ENCODE measurements at places on chromosomes 12 and 14.

DNA sequence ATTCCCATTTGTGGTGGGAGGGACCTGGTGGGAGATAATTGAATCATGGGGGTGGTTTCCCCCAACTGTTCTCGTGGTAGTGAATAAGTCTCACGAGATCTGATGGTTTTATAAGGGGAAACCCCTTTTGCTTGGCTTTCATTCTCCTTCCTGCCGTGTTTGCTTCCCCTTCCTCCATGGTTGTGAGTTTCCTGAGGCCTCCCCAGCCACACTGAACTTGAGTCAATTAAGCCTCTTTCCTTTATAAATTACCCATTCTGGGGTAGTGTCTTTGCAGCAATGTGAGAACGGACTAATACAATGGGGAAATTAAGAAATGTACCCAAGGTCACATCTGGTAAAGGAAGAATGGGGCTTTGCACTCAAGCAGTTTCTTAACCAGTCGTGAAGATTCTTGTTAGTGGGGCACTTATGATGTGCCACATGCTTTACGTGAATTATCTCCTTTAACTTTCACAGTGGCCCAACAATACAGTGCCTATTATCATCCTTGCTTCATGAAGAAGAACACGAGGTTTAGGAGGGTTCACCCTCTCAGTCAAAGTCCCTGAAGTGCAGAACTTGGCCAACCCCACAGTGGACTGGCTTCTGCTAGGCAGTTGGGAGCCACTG, 234.3 kb downstream of the EFCAB11 start:
- DNase-seq = no peak

GRCh38 chr12:31265722-31266121, 60.2 kb downstream of the SINHCAF start:
- no peak for DNase-seq

DNA sequence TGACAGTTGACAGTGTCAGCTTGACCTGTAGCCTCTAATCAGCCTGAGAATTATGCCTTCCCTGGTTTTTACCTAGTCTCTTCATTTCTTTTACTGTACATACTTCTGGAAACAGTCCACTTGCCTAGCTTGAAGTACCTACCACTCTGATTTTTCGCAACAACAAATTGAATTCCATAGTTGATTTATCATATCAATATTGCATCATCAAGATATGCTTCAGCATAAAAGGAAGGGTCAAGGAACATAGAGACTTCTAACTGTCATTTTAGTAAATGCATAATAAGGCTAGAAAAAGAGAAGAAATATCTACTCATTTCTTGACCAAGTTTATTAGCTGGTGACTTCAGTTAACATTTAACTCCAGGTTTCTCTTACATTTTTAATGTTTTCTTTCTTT, 174.2 kb upstream of the FAR2 start:
- DNase-seq = no peak

GRCh38 chr12:52865090-52865944, 16.5 kb upstream of the KRT78 start:
- DNase-seq = peak; percentile 85

DNA sequence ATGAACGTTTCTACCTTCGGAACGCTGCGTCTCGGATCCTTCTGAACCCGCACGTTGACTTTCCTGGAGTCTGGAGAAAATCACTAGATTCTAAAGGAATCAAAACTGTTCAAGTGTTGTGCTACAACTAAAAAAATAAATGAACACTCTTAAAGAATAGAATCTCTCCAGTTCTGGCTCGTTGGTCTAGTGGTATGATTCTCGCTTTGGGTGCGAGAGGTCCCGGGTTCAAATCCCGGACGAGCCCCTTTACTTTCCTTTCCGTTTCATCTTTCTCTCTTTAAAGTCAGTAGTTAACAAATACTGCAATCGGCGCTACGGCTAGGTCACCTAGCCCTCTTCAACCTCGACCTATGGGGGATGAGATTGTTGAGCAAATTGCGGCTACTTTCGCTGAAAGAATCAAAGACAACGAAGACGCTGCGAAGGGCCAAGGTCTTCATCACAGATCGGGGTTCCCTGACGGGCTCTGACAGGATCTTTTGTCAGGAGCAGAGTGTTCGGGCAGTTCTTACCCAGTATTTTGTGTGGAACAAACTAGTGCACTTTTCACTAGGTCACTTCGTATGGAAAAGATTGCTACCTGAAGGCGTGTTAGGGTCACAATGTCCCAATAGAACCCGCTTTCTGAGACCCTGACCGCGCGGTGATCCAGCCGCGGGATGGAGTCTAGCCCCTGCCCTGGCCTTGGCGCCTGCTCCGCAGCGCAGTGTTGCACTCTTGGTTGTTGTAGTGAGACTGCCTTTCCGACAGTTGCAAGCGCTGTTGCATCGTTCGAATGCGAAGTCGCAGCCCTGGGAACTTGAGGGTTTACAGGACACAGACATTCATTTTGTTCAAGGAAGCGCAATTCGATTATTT, 8.4 kb downstream of the OR6S1 start:
- DNase-seq = peak; percentile 90

GRCh38 chr12:123952037-123952436, 20.6 kb downstream of the CCDC92 start:
- DNase-seq = no peak

- DNase-seq = no peak
These were observed 117.8 kb upstream of the TMTC1 start for GRCh38 chr12:29901585-29901984.

- DNase-seq = no peak
These were observed 191.2 kb upstream of the GARIN2 start for GRCh38 chr14:66998013-66998412.

- no peak for DNase-seq
These were observed 9.7 kb upstream of the CACNA1C start for GRCh38 chr12:2043054-2043453.

DNA sequence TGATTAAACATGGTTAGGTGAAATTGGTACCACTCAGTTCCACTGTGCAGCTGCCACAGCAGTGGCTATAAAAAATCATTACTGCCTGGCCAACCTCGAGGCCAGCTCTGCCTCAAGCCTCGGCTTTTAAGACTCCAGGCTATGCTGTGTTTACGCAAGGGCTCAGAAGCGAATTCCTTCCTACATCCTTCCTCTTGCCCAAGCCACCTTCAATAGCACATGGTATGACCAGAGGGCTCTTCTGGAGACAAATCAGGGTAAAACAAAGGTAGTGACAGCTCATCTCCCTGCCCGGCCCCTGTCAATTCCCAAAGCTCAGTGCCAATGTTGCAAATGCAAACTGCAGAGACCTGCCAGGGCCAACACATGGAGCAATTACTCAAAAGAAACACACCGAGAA, 31.9 kb downstream of the NUAK1 start:
- no peak for DNase-seq

DNA sequence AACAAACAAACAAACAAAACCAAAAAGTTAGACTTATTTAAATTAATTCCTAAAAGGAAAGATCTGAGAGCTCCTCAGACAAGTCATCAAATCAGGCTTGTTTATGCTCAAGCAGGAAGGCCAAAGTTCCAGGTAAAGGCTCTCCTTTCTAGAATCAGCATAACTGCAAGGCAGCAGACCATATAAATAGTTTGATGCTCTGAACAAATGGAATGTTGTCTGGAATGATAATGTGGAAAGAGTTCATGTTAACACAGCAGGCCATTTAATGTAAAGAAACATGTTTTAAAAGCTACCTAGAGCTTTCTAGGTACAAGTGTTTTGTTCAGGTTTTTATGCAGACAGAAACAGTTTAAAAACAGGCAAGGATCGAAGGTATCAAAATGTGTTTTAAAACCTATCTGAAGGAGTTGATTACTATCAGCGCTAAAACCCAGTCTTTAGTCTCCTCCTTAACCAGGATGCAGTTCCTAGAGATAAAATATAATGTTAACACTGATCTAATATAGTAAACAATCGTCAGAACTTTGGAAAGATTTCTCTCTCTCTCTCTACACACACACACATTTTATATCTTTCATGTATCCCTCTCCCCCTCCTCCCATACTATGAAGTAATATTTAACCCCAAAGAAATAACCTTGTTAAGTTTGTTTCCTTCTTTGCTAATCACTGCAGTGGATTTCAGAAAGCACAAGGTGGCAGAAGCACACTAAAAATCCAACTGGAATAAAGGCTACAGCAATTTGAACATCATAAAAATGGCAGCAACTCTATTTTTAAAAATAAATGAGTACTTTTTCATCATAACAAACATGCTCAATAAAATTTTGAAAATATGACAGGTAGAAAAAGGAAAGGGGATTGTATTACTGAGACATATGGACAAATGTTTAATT, 135.5 kb downstream of the PAWR start:
- DNase-seq = no peak

- DNase-seq = peak; percentile 79
These were observed 12.1 kb upstream of the LTA4H start for GRCh38 chr12:96047229-96048211.

DNA sequence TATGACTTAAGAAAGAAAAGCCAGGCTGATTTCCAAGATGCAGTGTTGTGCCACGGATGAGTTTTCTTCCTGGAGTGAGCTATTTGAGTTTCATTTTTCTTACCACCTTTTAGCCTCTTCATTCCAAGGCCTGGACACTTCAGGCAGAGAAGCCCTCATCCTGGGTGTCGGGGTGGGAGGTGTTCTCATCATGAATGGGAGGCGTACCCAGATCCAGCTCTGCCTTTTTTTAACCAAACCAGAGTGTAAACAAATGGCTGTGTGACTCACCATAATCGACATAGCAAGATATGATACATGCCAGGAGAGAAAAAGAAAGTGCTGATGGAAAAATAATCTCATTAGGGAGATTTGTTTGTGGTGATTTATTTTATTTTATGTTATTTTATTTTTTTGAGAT, 79.9 kb downstream of the ARF6 start:
- DNase-seq = peak; percentile 84

All from LoVo (cell line).